Putamen (tissue), 1 donor: ENCODE measurements at places on chromosomes 4 and X.

- no peak for DNase-seq
Measured at GRCh38 chr4:10098780-10099160, 17.8 kb downstream of the WDR1 start.

- no peak for DNase-seq
Measured at GRCh38 chr4:7209699-7210098, 17.4 kb downstream of the SORCS2 start.

- DNase-seq, result peak; percentile 59
Measured at GRCh38 chrX:40175511-40176350, 78.0 kb upstream of the BCOR start.

DNA sequence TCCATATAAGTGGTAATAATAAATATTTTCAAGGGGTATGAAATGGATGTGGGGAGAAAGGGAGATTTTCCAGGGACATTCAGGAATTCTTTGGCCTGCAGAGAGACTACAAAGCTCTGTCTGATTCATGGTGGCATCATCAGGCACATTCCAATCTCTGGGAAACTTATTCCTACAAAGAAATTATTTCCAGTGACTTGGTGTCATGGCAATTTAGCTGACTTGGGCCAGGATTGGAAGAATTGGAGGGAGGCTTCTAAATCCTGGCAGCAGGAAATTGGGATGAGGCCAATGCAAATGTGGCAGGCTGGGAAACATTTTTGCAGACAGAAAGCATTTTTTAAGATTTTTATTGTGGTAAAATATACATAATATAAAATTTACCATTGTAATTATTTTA lies 204.6 kb downstream of the RTL9 start:
- peak; percentile 7 for DNase-seq

DNA sequence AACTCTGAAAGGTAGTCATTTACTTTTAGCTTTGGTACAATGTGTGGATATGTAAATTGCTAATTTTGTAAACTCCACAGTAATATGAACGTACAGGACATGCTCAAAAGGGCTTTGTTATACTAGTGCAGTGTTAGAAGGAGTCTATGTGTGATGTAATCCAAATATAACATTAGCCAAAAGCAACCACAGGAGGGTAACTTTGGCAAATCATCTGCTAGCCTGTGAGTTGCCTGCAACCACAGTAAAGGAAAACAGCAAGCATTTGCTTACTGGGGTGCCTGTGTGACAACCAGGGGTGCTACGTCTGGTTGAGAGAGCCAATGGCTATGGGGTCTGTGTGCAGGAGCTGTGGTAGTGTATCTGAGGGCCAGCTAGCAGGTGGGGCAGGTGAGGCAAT lies 245.8 kb downstream of the ADAMTS3 start:
- no peak for DNase-seq
